ENCODE measurements at places on chromosomes 7 and 10. TPM values are rescaled to one million over a fixed set of nuclear protein-coding genes. Genes with fewer than 3 reads are reported as not detected.

GRCh38 chr7:46745707-46746090 is 824.6 kb upstream of the IGFBP3 start:
- no peak for DNase-seq

The KNDC1 gene
- 0.34 TPM for total RNA-seq

The HDAC9 gene
- 16.0 TPM for total RNA-seq

DNA sequence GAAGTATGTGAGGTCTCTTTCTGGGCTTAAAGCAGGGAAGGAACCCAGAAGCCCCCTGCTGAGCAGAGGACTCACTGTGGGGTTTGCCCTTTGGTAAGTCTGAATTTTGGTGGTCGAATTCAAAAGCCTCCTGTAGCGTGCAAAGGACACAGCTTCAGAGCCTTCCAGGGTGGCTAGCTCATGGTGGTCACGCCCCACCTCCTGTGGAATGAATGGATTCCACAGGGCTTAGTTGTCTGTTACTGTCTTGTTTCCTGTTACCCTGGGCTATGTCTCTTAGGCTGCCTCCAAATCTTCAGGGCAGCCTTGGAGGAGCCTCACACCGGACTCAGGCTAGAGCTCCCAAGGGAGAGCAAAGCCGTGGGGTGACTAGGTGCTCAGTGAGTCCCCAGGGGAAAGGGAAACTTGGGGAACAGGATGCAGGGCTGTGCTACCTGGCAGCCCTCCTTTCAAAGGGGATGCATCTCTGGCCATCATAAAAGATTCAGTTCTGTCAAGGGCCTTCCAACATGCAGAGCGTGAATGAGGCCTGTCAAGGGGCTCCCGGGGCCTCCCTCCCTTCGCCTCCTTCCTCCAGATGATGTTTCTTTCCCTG is 211.7 kb downstream of the CCSER2 start:
- no peak for DNase-seq

DNA sequence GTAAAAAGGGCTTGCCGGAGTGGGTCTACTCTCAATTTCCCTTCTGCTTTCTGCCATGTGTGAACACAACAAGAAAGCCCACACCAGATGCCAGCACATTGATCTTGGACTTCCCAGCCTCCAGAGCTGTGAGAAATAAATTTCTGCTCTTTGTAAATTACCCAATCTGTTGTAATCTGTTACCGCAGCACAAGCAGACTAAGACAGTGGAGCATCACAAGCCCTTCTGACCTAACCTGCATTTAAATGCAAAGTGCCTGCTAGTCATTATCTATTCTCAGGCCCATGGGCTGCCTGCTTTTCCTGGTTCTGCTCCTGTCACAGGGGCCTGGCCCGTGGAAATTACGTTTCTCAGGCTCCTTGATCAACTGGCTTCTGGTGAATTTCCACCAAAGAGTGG is 199.3 kb upstream of the AUTS2 start:
- no peak for DNase-seq

DNA sequence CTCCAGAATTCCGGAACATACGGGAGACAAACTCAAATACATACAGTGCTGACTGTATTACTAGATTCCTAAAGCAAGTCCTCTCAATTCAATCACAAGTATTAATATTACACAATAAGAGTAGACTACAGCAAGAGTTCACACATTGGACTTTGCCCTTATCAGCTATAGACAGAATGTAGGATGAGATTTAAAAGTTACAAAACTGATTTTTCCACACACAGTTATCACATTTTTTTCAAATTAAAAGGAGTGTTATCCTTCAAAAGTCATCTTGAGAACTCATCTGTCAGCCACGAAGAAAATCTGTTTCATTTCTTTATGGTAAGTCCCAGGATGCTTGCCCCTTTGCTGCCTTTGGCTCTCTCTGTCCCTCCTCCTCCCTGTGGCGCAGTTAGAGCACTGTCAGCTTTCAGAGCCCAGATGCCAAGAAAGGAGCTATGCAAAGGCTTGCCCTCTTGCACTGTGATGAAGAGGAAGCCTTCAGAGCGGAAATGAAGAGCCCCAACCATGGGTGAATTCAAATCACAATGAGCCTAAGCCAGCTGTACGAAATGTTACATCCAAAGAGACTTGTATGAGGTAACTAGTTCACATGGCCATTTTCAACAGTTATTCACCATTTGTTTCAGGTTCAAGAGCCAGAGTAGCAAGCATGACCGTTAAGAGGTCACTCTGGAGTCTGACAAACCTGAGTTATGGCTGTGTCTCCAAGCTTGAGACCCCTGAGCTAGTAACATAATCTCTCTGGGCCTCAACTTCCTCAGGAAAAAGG is 10.7 kb downstream of the NCOA4 start:
- peak; percentile 30 for DNase-seq

DNA sequence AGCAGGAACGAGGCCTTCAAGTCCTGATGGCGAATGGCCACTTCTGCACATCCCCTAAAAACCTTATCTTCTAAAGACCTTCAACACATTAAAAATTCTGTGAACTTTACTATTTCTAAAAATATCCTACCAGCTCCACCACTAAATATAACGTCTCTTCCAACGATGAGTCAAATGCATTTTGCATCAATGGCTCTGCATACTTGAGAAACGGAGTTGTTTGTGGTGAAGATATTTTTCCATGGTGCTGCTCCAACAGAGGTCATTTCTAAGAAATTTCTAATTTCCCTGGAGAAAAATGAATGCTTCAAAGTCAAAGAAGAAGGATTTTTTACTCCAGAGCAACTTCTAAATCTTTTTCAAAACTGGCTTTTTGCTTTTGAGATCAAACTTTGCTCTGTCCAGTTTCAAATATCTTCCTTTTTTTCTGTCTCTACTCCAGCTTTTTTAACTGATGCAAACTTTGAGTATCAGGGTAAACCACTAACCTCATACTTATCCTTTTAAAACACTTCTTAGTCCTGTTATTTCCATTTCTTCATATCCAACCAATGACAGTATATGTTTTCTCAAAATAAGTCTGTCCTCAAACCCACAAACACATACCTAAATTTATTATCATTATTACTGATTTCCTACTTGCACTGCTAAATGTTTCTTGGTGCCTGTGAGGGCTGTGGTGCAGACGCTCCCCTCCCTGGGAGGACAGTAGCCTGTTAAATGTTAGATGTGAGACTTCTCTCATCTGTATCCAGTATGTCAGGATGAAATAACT is 258.1 kb downstream of the KLF6 start:
- DNase-seq, result no peak

DNA sequence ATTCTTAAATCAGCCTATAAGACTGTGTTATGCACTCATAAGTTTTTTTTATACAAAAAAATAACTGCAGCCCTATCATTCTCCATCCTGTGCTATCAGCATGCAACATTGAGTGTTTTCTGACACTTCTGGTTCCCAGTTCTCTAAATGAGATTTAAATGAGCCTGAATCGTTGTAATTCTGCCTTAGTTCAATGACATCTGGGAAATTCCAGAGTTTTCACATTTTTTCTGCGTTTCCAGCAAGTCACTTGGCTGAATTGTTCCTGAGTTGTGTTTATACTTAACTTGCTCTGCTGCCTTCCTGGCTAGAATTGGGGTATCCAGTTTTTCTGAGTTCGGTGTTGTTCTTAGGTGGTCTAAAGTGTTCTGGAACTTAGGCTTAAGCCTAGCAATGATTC is 636.1 kb upstream of the FZD8 start:
- no peak for DNase-seq

- no peak for DNase-seq
Measured at GRCh38 chr7:150481922-150482321, 31.5 kb downstream of the GIMAP8 start.

The NKX1-2 gene
- not detected for total RNA-seq

Data from left cardiac atrium (tissue), 4 donors.